ENCODE measurements at places on chromosomes 4 and X.

DNA sequence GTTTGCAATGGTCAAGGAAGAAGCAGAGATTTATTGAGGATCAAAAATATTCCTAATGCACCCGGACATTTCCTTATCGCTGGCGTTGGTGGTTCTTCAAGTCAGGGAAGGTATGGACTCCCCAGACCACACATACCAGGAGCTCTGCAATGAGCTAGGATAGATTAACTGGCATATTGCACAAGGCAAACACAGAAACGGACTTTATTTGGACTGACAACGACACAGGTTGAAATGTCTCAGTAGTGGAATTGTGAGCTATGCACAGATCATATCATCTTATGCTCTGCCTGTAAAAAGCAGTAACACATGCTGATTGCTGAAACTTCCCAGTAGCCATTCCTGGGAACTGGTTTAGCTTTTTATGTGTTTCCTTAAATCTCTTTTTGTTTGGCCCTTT is 1.7 kb downstream of the TSPAN7 start:
- DNase-seq, result no peak

DNA sequence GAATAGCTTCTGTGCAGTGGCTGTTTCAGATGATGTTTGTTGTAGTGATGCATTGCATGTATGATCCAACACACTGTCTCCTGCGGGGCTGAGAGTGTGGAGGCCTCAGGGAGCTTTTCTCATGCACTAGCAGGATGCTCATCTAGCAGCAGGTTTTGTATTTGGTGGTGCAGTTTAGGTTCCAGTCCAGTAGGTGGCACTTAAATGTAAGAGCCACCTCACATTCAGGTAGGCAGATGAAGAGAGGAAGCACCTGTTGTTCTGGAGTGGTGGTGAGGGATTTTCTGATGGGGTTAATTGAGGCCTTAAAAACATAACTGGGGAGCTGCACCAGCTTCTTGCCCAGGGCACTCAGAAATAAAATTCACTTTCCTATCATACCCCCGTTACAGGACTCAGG is 300.9 kb downstream of the SPIN4 start:
- no peak for DNase-seq

DNA sequence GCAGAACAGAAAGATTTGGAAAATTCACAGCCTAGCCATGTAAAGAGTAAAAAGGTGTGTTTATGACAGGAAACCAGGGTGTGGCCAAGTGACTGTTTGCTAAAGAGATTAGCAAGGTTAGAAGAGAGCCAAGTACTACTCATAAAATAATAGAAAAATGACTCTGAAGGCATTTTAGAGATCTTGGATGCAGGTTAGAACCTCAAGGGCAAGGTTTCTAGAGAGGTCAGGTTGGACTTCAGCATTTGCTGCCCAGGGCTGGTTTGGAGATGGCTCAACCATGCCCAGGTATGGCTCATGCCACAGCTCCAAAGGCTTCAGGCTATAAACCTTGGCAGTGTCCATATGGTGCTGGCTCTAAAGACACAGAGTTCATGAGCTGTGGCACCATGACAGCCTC is 40.6 kb upstream of the ADGRA3 start:
- DNase-seq, result no peak

- no peak for DNase-seq
These were observed 11.3 kb downstream of the UCHL1 start for GRCh38 chr4:41267997-41268396.

DNA sequence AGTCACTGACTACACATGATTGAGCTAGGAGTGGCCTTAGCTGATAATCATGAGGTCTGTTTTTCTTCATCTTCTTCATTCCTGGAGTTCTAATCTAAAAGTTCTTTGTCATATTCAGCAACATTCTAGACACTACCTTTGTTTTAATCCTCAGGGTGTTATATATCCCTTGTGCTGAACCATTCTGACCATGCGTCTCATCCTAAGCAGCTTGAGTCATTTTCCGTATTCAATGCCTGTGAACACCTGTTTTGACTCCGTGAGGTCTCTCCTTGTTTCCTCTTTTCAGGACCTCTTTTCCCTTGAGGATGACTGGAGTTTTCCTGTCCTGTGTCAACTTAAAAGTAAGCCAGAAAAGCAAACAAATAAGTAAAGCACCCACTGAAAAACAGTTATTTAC is 597.9 kb downstream of the GBA3 start:
- DNase-seq, result no peak

DNA sequence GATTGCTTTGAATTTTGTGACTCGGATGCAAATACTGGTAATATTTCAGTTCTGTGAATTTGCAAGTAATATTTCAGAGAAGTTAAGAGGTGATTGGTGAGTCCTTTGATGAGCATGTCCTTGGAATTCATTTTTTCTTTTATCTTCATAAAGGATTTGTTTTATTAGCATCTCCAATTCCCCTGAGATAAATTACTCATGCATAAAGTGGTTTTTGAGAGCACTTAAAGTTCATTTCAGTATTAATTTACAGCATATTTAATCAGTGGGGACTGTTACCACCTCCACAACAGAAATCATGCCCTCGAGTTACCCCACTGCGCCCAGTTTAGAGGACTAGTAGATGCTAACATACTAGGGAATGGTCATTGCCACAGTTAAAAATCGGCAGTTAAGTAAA is 65.0 kb downstream of the ZFX start:
- DNase-seq, result no peak

- no peak for DNase-seq
These were observed 58.2 kb downstream of the PDE5A start for GRCh38 chr4:119570401-119570800.

DNA sequence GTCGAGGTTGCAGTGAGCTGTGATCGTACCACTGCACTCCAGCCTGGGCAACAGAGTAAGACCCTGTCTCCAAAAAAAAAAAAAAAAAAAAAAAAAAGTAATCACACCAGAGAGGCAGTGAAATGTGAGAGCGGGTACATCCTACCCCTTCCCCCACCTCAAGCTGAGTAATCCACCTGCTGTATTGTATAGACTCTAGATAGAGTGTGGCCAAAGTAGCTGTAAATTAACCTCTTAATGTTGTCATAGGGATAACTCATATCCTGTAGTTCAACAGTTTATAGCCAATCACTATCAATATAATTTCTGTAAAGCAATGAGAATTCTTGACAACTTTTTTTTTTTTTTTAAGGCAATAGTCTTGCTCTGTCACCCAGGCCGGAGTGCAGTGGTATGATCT is 30.8 kb downstream of the TNIP2 start:
- DNase-seq, result no peak

GRCh38 chrX:136755411-136755810 is 25.3 kb downstream of the ARHGEF6 start:
- no peak for DNase-seq

DNA sequence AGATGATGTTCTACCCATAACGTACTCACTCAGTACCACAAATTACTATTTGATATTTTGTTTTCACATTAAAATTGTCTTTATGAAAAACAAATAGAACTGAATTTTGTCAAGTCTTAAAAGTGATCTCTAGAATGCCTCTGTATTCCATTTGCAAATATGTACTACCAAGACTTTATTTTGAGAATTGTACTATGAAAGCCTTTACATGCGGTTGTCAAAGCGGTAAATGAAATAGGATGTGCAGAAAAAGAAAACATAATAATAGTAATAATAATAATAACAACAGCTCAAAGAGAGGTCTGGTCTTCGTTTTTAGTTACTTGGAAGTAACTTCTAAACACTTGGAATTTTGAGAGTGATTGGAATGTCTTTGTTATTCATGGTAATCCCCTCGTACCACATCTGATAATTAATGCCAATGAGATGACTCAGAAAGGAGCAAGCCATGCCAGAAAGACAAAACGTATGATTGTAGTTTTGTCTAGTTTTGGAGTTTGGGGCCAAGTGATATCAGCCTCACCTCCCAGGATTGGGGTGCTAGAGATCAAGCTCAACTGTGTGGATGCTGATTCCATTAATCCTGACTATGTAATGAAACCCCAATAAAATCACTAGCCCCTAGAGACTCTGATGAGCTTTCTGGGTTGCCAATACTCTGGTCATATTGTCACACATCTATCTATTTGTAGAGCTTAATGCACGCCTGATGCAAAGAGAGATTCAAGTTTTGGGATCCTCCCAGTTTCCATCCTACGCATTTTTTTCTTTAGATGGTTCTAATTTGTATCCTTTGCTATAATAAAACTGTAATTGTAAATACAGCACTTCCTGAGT is 20.2 kb upstream of the CTSO start:
- peak; percentile 15 for DNase-seq

- DNase-seq, result peak; percentile 41
These were observed 877 bp downstream of the GPRASP1 start for GRCh38 chrX:102652031-102652688.

GRCh38 chr4:187236209-187236890 is 512.7 kb upstream of the FAT1 start:
- DNase-seq, result no peak

DNA sequence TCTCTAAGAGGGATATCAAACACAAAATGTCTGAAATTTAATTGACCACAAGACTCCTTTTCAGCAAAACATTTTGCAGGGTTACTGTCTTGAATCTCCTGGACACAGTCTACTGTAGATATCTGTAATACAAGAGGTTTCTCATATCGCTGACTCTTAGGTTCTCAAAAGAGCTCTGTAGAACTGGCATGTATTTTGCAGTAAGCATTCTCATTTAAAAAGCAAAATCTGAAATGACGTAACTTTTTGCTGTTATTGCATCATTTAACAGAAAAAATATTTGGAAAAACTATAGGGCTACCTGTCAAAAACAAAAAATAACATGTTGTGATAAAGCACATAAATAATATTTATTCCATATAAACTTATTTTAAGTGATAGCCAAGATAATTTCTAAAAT is 114.2 kb downstream of the CDS1 start:
- DNase-seq, result no peak

DNA sequence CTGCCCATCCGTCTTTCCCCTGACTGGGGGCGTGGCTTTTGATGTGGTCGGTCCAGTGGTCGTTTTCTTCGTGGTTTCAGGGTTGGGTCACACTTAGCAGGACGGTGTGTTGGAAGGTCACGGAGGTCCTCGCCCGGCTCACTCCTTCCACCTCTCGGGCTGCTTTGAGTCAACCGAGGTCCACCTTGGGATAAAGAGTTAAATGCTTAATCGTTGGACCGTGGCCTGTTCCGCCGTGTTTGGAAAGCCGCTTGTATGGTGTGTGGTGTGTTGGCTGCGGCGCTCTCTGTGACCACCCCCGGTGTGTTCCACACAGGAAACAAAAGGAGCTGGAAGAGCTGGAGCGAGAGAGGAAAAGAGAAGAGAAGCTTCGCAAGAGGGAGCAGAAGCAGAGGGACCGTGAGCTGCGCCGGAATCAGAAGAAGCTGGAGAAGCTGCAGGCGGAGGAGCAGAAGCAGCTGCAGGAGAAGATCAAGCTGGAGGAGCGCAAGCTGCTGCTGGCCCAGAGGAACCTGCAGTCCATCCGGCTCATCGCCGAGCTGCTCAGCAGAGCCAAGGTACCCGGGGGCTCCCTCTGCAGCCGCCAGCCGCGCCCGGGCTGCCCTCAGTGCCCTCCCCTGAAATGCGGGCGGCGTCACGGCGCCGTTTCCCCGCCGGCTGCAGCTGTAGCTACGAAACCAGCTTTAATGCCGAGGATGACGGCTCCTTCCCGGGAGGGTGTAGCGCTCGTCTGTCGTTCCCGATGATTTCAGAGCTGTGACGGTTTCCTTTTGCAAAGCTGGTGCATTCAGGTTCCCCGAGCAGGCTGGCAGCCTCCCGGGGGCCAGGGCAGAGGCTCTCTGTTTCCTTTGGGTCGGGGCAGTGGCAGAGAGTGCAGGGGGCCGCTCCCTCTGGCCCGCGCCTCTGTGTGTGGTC is 7.7 kb downstream of the AKAP17A start:
- no peak for DNase-seq

DNA sequence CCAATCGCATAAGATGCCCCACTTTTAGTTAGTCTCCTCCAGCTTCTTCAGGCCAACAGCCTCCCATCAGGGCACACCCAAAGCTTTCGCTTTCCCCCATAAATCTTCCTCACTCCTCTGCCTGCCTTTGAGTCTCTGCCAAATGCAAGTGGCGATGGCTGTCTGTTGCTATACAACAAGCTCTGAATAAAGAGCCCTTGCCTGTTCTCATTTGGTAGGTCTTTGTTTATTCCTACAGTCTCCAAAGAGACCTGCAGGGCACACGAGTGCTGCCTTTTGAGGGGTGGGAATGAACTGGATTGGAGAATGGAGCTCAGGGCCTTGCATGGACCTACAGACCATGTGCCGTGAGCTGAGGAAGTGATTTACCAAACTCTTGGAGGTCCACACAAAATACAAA is 52.2 kb upstream of the SOD3 start:
- peak; percentile 8 for DNase-seq

DNA sequence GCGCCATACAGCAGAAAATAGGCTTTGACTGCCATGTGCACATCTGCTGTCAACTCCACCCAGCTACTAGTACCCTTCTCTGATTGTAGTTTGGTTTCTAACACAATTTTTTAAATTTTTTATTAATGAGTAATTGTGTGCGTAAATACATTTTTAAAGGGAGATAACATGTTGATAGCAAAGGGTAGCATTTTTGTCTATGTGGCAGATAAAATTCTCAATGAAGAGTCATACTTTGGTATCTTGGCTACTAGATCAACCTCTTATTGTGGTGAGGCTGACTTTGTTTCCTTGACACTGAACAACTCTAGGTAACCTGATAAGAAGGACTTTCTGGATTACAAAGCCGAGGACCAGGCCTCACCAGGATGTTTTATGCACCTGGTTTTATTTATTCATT is 9.5 kb downstream of the ADH4 start:
- DNase-seq, result no peak

GRCh38 chrX:7280520-7280919 is 132.6 kb upstream of the PUDP start:
- DNase-seq, result no peak

DNA sequence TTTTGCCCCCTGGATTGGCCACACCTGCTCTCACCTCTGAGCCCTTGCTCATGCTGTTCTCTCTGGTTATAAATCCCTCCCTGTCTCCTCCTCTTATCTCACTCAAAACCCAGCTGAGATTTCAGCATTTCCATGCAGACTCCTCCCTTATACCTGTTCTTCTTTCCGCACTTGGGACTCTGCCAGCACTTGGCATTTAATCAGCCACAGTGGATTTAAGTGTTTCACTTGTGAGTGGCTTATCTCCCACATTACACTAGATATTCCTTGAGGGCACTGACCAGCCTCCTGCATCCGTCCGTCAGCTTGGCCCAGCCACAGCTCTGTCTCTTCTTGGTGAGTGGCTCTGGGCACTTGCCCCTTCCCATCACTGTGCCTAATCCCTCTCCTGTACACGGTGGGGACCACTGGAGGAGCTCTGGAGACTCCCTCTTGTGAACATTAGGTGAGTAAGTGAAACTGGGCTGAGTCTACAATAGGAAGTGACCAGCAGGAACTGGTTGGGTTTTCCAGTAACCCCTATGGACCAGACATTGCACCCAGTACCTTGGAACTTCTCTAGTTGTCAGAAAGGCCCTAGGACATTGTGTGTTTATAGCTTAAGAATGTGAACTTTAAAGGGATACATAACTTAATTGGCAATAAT is 19.9 kb downstream of the FGFBP1 start:
- no peak for DNase-seq

All from neural progenitor cell (in vitro differentiated cells).